SK-MEL-5 (cell line): ENCODE measurements at places on chromosomes 3 and 15. TPM values are rescaled to one million over a fixed set of nuclear protein-coding genes. Genes with fewer than 3 reads are reported as not detected.

PRR23E gene
- not detected in 2 replicates for total RNA-seq

IGF1R gene
- total RNA-seq = 20.2 and 31.5 TPM in 2 replicates

TERC gene
- 2.5 and 10.4 TPM in 2 replicates for total RNA-seq

PTH1R gene
- total RNA-seq = 0.48 TPM in 1 of 2 replicates, not detected in the other
